Central memory CD4-positive, alpha-beta T cell (primary cell): ENCODE measurements at places on chromosomes 6 and 20.
A peak's percentile ranks its signal among the peaks of the same experiment; 100 is the strongest.

GRCh38 chr20:57308451-57309271, 20.9 kb upstream of the SPO11 start:
- DNase-seq, result no peak

DNA sequence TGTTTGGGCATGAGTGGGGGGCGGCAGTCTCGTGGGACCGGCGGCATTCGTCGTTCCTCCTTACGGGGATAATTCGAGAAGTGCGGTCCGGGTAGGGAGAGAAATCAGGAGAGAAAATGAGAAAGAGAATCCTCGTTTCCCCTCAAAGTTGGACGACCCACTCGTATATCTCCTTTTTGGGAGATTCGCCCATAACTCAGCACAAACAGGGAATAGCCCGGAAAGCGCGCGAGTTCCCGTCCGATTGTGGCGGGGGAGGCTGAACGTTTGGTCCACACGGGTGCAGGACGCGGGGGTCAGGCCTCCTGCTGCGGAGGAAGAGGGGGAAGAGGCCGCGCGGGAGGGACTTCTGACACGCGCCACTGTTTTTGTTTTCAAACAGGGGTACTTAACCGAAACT, 42.4 kb downstream of the POPDC3 start:
- no peak for DNase-seq

DNA sequence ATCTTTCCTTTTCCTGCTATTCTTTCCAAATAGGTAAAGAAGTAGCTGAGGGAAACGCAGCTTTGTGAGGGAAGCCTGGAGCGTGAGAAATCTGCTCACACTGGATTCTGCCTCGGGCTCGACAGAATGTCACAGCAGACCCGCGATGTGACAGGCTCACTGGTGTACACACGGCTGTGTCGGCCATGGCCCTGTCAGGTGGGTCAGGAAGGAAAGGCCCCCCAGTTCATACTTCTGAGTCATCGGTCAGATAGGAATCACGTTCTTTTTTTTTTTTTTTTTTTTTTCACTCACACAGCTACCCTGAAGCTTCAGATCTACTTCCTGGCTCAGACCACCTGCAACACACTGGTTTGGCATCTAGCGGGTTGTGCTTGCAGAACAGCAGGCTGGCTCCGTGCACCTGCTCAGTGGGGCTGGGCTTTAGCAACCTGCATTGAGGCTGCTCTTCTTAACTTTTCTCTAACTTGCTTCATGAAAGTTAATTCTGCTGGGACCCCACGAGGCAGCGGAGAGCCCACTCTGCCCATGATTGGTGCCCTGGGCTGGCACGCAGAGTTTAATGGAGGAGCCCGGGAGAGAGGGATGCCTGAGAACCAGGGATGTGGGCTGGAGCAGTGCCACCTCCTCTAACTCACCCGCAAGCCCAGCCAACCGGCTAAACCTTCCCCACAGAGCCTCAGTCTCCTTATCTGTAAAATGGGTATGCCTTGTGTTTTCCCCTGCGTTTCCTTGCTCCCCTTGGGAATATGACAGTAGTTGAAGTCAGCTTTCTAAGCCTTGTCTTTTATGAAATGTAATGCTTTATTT, 61.5 kb upstream of the FNDC1 start:
- peak; percentile 64 for DNase-seq

GRCh38 chr6:79864421-79864820, 82.9 kb downstream of the ELOVL4 start:
- no peak for DNase-seq

- DNase-seq, result no peak
These were observed 32.7 kb upstream of the MARCKS start for GRCh38 chr6:113824411-113824810.

GRCh38 chr6:134253681-134254080, 64.2 kb downstream of the SGK1 start:
- no peak for DNase-seq

- DNase-seq, result no peak
These were observed 1133.5 kb upstream of the MAP3K7 start for GRCh38 chr6:91720324-91720723.

GRCh38 chr6:167828325-167828956, 1.7 kb downstream of the AFDN start:
- no peak for DNase-seq
